ENCODE measurements at places on chromosomes 5 and 9.
A peak's percentile ranks its signal among the peaks of the same experiment; 100 is the strongest.

- no peak for DNase-seq
These were observed 148.7 kb upstream of the IL12B start for GRCh38 chr5:159478950-159479349.

DNA sequence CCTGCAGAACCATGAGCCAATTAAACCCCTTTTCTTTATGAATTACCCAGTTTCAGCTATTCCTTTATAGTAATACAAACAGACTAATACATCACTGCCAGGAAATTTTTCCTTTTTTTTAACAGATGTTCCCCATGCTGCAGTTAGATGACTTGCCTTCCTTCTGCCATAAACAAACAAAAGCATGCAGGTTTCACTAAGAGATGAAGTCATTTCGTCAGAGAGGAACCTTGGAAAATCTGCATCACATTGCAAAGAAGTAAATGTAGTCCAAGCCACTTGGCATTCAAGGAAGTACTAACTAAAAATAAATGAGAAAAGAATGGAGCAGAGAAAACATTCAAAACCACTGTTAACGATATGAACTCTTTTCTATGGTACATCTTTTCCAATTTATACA, 194.1 kb upstream of the EFNA5 start:
- peak; percentile 23 for DNase-seq

GRCh38 chr5:53261245-53261644, 151.7 kb upstream of the MOCS2 start:
- no peak for DNase-seq

DNA sequence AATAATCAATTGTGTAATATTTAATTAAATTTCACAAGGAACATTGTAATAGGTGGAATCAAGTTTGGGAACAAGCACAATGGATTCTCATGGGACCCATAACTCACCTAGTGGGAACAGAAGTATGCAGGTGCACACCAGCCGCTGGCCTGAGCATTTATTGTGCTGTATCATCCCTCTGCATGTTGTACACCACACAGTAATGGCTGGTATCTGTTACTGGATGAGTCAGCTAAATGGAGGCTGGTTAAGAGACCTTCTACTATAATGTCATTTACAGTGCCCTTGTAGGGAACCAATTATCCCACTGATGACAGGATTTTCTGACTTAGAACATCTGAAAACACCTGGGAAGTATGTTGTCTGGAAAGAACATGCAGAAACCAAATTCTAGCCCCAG, 3.2 kb upstream of the MAP3K1 start:
- no peak for DNase-seq

- DNase-seq = no peak
These were observed 140.5 kb upstream of the TARS1 start for GRCh38 chr5:33300209-33300742.

DNA sequence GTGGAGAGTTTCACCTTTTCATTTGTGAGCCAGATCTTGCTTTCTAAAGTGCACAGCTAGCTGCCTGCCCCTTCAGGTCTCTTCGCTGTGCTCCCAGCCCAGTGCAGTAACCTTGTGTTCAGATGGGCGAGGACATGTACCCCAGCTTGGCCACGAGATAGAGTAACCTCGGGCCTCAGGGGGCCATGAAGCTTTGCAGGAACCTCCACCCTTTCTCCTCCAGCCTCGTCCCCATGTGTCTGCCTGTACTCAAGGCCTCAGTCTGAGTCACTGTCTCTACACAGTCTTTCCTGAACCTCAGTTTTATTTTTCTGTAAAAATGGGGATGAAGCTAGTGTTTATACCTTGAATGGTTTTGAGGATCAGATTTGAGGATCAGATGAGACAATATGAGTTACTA, 37.9 kb downstream of the ERGIC1 start:
- DNase-seq = no peak

GRCh38 chr5:159106193-159106568, 6.5 kb upstream of the EBF1 start:
- DNase-seq = no peak
